ENCODE measurements at places on chromosomes 2 and 18.

GRCh38 chr18:63953811-63954210 lies 4.7 kb downstream of the HMSD start:
- DNase-seq: no peak

DNA sequence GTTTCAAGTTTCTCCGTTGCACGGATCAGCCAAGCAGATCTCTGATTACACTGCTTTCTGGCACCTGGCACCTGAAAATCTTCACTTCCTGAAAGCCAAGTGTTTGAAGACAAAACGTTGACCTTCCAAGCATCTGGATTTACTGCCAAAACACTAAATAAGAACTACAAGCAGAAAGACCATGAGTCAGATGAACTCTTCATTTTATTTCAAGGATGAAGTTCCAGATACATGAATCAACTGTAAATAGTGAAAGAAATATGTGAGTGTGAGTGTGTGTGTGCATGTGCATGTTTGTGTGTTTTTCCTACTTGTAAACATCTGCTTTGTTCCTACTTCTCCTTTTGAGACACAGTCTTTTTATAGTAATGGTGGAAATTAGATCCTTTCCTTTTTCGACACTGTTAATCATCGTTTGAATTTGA lies 60.0 kb upstream of the DTNA start:
- no peak for DNase-seq

DNA sequence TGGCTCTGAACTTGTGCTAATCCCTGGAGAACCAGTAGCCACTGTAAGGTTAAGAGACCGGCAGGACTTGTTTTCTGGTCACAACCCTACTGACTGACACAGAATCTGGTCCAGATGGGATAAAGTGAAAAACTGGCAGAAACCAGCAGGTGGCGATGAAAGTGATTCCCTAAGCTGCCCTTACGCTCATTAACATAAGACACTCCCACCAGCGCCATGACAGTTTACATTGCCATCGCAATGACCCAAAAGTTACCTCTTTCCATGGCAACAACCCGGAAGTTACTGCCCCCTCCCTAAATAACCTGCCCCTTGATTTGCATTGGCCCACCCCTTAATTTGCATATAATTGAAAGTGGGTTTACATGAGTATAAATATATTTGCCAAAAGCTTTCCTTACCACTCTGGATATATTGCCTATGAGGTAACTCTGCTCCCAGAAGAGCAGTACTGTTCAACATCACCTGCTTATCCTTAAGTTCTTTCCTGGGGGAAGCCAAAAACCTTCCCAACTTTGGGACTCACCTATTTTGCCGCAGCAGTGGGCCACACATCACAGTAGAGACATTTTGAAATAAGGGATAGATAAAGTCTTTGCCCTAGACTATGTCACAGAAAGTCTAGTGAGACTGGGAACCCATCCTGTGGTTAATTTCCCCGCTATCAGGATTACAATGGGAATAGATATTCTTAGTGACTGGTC lies 35.8 kb upstream of the AFF3 start:
- no peak for DNase-seq

- no peak for DNase-seq
Measured at GRCh38 chr2:168087401-168087800, 160.0 kb downstream of the STK39 start.

- DNase-seq: no peak
Measured at GRCh38 chr2:112150447-112150846, 12.3 kb downstream of the FBLN7 start.

DNA sequence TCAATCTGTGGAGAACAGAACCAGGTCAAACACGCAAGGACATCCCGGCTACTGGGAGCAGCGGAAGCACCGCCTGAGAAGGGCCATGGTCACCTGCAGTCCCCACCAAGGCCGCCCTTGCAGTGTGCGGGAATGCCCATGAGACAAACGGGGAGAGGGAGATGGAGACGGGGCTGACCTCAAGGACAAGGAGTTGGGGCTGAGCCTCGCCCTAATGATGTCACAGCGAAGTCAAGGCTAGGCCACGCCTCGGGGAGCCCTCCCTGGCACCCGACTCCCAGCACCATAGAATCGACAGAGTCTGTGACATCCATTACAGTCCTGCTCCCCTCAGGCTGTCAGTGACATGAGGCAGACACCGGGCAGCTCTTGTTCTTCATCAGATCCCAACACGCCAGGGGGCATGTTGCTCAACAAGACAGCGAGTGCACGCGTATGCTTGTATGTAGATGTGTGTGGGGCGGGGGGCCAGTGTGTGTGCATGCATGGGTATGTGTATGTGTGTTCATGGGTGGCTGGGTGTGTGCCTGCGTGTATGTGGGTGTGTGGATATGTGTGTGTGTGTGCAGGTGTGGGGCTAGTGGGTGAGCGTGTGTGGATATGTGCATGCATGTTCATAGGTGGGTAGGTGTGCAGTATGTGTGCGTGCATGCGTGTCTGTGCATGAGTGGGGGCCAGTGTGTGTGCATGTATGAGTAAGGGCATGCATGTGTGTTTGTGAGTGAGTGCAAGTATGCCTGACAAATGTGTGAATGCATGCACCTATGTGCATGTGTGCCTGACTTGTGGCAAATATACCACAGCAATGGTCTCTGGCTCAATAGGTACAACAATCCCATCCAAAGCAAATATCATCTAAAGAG lies 57.0 kb downstream of the ANKMY1 start:
- no peak for DNase-seq

DNA sequence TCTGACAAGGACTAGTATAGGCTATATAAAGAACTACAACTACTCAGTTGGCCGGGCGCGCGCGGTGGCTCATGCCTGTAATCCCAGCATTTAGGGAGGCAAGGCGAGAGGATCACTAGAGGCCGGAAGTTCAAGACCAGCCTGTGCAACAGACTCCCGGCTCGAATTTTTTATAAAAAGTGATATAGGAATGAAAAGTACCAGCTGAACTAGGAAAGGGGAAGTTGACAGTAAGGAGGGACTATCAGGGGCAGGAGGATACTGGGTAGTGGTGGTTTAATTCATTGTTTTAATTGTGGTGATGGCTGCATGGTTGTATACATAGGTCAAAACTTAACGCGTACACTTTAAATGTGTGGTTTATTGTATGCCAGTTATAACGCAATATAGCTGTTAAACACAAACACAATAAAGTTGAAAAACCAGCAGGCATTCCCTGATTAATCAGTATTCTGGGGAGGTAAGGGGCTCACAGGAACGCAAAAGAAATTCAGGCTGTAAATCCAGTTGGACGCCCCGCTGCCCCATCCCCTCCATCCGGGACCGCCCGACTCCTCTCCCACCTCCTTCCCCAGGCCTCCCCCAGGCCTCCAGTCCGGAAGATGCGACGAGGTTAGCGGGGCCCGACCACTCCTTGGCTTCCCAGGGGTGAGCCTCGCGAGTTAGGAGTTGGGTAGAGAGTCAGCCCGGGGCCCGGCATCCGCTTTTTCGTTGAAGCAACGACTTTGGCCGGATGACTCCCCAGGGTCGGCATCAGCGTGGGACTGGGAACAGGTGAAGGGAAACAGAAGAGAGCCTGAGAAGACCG lies 746 bp upstream of the POLR1B start:
- DNase-seq: peak; percentile 52

GRCh38 chr18:13464432-13465123 lies 246.0 kb downstream of the LDLRAD4 start:
- peak; percentile 57 for DNase-seq

DNA sequence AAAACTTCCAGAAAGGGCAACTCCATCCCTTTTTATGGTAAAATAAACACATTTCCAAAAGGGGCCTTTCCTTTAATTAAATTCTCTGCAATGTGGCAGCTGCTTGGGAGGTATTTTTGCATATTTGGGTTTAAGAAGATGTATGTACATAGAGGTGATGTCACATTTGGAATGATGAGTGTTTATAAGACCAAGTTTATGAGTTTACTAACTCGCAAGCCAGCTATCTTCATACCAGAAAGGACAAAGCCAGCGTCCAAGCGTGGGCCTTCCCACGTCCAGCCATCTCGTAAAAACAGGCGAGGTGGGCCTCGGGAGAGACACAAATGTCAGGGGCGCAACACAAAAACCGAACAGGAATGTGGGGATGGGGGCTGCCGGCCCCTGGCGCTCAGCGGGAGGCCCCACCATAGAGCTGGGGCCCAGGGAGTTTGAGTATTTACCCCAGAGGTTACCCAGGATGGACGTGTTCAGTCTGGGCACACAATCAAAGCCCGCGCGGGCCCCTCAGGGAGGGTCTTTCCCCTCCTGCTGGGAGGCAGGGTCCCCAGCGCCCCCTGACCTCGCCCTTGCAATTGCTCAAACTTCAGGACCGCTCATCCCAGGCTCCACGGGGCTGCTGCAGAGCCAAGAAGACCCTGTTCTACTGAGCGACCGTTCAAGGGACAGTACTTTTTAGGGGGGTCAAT lies 137.3 kb downstream of the TWIST2 start:
- no peak for DNase-seq
